Natural killer cell treated with Interleukin-12 subunit alpha and Interleukin-12 subunit beta and Interleukin-15 and Interleukin-18, amount 100 ng/mL, for 72 hours (primary cell): ENCODE measurements at places on chromosomes 2 and 18.

DNA sequence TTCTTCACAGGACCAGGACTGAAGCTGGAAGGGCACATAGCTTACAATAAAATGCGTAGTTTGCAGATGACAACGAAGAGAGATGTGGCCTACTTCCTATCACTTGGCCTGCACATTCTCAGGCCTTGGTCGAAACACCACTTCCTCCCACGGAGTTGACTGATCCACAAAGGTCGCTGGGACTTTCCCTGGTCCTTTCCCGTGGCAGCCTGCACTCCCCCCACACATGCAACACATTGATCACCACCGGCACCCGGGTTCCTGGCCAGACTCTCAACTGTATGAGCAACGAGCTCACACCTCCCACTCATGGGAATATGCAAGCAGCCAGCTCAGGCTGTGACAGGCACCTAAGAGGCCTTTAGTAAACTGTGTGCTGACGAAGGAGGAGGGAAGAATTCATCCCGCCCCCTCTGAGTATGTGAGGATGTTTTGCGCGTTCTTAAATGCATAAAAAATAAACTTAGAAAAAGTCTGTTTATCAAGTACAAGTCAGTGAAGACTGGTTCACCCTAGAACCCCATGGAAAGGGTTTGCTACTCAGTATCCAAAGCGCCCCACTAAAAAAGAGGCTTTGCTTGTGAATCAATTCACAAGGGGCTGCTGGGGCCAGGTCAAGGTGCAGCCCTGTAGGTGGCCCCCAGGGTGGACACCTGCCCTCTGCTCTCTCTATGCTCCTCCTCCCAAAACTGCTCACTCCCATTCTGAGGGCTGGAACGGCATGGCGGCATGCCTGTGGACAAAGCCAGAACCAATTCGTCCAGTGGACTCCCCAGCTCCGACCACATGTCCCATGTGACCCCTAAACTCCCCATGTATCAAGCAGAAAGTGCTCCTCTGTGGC is 154.3 kb downstream of the EIPR1 start:
- peak; percentile 98 for DNase-seq

GRCh38 chr2:118309946-118310680 is 221.8 kb downstream of the INSIG2 start:
- no peak for DNase-seq

DNA sequence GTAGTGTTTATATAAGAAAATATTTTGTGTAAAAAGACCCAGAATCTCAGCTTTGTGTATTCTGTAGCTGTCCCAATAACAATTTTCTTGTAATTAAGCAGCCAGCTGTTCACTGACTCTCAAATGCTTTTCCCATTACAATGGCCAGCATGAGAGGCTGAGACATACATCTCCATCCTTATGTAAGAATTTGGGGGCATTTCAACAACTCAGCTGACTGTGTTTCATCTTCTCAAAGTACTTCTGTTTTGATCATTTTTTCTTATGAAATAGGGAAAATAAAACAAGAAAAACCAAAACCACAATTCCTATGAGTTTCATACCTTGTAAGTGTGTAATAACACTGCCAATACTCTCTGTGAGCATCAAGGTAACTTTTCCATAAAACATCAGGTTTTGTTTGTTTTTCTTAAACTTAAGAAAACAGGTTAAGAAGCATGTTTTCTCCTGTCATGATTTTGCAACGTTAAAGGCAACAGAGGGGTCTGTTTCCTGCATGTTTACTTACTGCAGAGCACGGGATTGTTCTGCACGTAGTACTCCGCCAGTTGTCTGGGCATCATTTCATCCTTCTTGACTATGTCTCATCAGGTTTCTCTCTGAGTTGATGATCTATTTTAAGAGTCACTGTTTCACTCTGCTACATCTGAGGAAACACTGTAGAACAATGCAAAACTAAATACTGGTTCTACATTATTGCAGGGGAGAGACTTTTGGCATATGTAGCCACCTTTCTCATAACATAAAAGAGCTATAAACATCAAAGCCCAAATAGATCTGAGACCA is 62.9 kb upstream of the CYRIA start:
- no peak for DNase-seq

DNA sequence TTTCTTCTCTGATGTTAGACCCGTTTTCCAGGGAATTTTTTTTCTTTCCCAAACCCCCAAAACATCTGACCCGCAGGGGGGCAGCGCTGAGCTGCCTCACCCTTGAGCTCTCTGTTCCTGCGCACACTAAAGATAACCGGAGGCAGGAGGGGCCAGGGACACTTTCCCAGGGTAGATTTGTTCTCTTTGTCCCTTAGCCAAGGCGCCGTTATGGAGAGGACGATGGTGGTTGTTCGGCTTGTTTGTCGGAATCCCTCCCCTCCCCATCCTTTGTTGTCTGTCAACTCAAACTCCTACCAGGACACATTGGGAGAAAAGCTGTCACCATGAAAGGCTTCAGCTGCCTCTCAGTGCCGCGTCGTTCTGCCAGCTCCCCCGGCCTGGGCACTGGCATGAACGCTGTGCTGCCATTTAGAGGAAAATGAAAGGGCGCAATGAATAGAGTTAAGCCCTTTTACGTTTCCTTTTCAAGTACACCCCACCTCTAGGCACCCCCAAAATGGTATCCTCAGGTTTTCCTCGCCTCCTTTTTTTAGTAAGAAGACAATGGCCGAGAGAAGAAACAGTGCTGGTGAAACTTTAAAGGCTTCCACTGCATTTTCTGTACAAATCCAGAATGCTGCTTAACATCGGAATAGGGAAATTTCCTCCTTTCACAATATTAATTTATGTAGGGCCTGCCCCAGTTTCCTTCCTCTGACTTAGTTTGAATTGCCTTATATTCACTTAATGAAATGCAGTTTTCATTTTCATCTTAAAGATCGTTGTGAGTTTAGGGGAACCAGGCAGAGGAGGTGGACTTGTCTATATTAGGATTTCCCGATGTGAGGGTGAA is 62.1 kb downstream of the RND3 start:
- no peak for DNase-seq

DNA sequence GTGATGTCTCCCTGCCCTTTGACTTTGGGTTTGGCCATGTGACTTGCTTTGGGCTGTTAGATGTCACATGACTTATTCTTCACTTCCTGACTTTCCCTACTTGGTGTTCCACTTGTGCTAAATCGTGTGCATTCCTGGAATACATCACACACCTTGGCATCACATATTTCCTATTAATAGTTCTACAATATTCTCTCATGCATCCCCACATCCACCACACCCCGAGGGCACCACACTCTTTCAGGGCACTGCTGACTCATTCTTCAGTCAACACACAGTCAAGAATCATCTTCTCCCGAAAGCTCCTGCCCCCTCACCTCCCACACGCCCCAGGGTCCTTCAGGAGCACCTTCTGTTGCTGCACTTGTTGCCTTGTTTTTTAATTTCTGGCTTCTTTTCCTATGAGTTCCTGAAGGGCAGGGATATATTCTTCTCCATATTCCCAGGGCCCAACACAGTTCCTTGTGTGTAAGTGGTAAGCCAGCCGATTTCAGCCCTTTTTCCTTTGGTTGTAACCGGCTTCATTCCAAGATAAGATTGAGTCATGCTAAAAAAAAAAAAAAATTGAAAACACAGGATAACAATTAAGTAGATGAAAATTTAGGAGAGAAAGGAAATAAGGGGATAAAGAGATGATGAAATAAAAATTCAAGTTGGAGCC is 341.4 kb downstream of the SLC4A3 start:
- DNase-seq, result no peak

GRCh38 chr2:196927376-196928225 is 1.1 kb upstream of the PGAP1 start:
- no peak for DNase-seq

DNA sequence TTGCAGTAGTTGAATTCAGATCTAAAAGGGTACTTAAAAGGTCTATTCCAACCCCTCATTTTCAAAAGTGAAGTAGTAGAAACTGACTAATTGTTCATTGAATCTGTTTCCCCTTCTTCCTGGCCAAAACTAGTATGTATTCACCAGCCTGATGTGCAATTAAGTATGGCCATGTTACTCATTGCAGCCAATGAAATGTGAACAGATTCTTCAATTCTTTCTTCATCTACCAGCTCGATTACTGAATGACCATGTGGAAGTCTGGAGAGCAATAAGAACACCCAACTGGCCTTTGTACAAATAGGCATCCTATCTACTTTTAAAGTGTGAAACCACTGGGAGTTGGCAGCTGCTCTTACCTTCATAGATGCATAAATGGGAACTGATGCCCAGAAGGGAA is 449.0 kb upstream of the ID2 start:
- no peak for DNase-seq

- DNase-seq, result no peak
These were observed 6.0 kb downstream of the ITM2C start for GRCh38 chr2:230870544-230871360.

DNA sequence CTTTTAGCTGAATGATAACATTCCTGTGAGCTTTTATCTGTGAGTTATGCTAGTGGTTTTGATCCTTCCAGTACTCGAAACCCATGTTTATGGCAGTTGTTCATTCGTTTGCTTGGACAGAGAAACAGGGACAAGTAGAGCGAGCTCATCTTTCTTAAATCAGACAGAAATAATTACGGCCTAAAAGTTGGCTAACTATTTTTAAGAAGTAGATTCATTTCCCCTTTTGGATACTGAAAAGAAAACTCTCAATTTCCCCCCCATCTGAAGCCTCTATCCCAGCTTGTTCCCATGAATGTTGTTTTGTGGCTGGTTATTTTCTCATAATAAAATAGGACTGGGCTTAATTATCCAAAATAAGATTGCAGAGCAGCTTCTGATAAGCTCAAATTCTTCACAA is 67.1 kb downstream of the ANTXR1 start:
- DNase-seq, result no peak

DNA sequence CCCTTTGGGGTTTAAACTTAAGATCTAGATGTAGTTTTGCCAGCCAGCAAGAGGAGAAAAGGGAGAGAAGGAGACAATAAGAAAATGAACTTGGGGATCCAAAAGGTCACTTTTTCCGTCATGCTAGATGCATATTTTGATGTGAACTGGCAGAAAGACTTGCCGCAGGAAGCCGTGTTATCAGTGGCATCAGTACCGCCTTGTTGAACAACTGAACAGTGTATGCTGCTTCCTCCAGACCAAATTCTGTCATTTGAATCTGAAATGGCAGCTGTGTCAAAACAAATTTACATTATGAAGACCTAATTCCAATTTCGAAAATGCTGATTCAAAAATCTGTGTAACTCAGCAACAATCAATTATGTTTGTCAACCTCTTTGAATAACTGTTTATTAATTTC is 42.1 kb downstream of the TMEM200C start:
- no peak for DNase-seq

- DNase-seq, result no peak
These were observed 468 bp downstream of the PIKFYVE start for GRCh38 chr2:208266553-208266893.

- DNase-seq, result no peak
These were observed 198.0 kb upstream of the SIX3 start for GRCh38 chr2:44743473-44743872.

GRCh38 chr2:232974396-232974795 is 38.7 kb downstream of the NGEF start:
- DNase-seq, result no peak

DNA sequence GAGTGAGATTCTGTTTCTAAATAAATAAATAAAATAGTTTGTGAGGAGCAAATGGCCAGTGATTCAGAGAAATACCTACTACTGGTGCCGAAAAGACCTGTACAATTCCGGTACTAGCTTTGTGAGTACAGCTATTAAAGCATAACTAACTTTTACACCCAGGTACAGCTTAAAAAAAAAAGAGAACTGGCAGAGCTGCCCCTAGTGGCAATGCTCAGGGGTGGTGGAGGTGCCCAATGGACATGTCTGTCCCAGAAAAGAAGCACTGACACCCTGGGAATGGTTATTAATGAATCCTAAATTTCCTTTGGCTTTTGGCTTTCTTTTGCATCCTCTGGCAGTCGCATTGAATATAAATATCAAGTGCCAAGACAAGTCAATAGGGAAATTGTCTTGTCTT is 87.0 kb downstream of the LIPG start:
- DNase-seq, result no peak

DNA sequence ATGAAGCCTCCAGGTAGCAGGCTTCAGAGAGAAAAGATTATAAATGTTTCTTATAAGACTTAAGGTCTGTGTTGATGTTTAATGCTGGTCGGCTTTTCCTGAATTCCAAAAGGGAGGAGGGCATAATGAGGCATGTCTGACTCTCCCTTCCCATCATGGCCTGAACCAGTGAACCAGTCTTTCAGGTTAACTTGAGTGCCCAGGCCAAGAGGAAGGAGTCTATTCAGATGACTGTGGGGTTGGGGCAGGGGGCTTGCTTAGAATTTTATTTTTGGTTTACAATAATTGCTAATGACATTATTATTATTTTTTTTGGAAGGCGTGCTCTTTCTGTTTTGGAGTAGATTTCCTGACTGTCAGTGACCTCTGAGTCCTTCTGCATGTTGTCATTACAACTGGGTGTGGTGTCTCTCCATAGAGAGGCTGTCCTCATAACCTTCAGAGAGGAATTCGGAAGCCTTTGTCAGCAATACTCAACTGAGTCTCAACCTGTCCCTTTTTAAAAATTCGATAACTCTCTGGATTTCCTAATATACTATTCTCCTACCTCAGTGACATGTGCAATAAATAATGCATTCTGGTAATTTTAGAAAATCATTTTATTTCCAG is 275.1 kb upstream of the CXCR4 start:
- DNase-seq, result no peak

DNA sequence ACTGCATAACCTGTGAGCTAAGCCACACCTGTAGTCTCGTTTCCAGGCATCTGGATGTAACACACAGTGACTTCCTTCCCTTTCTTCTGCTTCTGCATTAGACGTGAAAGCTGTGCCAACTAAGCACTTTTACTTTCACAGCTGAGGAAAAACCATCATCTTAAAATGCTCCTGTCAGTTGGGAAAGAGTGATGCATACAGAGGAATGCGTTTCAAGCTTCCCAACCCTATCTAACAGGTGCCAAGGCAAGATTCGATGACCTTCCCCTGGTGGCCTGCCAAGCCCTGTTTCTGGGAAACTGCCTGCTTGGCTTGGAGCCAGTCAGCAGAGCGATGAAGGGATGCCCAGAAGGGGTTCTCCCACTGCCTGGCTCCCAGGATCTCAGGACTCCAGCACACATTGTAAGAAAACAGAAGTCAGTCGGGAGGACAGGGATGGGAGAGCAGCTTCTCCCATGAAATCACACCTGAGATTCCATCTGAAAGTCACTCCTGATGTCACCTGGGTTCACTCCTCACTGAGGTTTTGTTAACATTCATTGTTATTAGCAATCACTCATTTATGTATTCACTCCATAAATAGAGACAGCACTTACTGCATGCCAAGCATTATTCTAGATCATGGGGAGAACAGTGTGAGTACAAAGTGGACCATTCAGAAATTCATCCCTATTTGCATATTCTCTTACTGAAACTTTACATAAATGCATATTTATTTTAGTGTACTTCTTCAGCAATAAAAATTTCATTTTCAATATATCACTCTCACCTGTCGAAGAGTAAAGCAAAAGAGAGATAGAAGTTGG is 64.1 kb downstream of the DTNA start:
- no peak for DNase-seq

DNA sequence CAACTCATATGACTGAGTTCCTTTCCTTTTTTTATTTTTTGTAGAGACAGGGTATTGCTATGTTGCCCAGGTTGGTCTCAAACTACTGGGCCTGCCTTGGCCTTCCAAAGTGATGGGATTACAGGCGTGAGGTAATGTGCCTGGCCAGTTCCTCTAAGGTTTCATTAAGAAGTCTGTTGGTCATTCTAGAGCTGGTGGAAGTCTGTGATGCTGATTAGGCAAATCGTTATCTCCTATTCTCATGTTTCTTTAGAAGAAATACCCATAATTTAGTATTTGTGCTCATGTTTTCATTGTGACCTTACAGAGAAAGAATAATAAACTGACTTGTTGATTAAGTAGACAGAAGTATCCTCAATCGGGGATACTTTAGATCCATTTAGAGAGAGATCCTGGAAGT is 106.1 kb upstream of the SP3 start:
- no peak for DNase-seq
